Left renal pelvis (tissue), 4 donors: ENCODE measurements at places on chromosomes 7 and 10. TPM values are rescaled to one million over a fixed set of nuclear protein-coding genes. Genes with fewer than 3 reads are reported as not detected.

CFAP43 gene
- 24.9 TPM for polyA plus RNA-seq

RNF32 gene
- polyA plus RNA-seq, result 3.7 TPM

VWA2 gene
- polyA plus RNA-seq, result 0.25 TPM

KIAA1549 gene
- polyA plus RNA-seq, result 14.1 TPM

ABCB1 gene
- polyA plus RNA-seq, result 0.79 TPM

RARRES2 gene
- polyA plus RNA-seq, result 241 TPM

SLC26A5 gene
- 0.55 TPM for polyA plus RNA-seq

CALN1 gene
- 0.52 TPM for polyA plus RNA-seq

AP5Z1 gene
- 15.8 TPM for polyA plus RNA-seq

PLXNA4 gene
- polyA plus RNA-seq, result 3.0 TPM

RSPH10B2 gene
- 2.0 TPM for polyA plus RNA-seq

POU6F2 gene
- polyA plus RNA-seq, result 0.33 TPM

OPTN gene
- polyA plus RNA-seq, result 37.4 TPM

SLC16A9 gene
- 32.7 TPM for polyA plus RNA-seq

SPDYE9 gene
- 0.32 TPM for polyA plus RNA-seq

TAS2R3 gene
- 0.70 TPM for polyA plus RNA-seq

ANKRD22 gene
- polyA plus RNA-seq, result 0.37 TPM

CDCA7L gene
- 152 TPM for polyA plus RNA-seq

INSYN2A gene
- polyA plus RNA-seq, result 3.9 TPM

GRM3 gene
- 0.16 TPM for polyA plus RNA-seq

PSMA2 gene
- 279 TPM for polyA plus RNA-seq

SFTPD gene
- 0.80 TPM for polyA plus RNA-seq

ADCY1 gene
- polyA plus RNA-seq, result 2.8 TPM

RELN gene
- polyA plus RNA-seq, result 2.1 TPM

CTAGE4 gene
- polyA plus RNA-seq, result 19.3 TPM

HMX2 gene
- polyA plus RNA-seq, result 1.0 TPM

CCDC7 gene
- polyA plus RNA-seq, result 6.1 TPM
